ENCODE measurements at places on chromosomes 16 and 17. TPM values are rescaled to one million over a fixed set of nuclear protein-coding genes. Genes with fewer than 3 reads are reported as not detected.

The HOXB3 gene
- 19.8 TPM for total RNA-seq

The COG1 gene
- total RNA-seq = 44.6 TPM

The ATAD5 gene
- total RNA-seq = 9.5 TPM

The KRTAP3-2 gene
- not detected for total RNA-seq

The CACNG4 gene
- total RNA-seq = not detected

The CIAPIN1 gene
- 68.5 TPM for total RNA-seq

The MYL4 gene
- total RNA-seq = 0.32 TPM

The PER1 gene
- 87.6 TPM for total RNA-seq

The ZFP1 gene
- total RNA-seq = 12.8 TPM

The RPL38 gene
- total RNA-seq = 1,628 TPM

The CLEC18B gene
- total RNA-seq = 2.1 TPM

DNA sequence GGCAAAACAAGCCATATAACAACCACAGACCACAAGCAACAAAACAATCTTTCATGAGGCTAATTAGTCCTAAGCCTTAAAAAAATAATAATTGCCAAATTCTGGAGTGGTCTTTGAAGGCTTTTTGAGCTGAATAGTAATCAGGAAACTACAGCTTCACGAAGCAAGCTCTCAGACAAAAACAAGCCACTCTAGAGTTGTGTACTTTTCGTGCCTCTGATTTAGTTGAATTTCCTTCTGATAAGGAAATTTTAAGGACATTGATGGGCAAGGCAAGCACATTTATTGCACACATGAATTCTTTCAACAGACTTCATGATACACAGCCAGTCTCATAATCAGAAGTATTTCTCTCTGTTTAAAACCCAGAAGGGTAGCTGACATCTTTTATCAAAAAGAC is 130.8 kb upstream of the IRX3 start:
- DNase-seq = no peak

- DNase-seq = no peak
These were observed 331.7 kb downstream of the WWOX start for GRCh38 chr16:78431004-78431670.

DNA sequence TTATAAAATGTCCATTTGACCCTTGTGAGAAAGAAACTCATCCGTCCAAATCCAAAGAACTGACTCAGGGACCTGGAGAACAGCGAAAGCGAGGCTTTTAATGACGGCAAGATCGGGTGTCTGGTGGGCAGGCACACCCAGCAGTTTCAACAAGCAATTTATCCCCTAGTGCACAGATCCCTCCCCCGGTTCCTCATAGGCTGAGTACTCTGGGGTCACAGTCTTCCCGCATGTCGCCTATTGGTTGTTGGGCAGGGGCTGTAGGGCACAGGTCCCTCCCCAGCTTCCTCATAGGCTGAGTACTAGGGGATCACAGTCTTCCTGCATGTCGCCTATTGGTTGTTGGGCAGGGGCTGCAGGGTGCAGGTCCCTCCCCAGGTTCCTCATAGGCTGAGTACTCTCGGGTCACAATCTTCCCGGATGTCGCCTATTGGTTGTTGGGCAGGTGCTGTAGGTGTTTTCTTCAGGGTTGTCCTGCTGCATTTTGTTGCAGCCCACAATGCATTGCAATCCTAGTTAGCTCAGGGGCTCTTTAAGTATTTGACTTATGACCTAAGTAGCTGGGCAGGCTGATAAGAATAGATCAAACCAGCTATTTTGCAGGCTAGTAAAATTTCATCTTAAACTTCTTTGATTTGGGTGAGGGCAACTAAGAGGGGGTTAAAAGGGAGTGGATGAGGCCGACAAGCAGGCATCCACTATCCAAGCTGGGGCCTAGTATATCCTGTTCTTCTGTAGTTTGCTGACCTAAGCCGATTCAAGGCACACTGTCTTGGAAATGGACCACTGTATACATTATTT is 3.6 kb upstream of the UTS2R start:
- DNase-seq = peak; percentile 98

DNA sequence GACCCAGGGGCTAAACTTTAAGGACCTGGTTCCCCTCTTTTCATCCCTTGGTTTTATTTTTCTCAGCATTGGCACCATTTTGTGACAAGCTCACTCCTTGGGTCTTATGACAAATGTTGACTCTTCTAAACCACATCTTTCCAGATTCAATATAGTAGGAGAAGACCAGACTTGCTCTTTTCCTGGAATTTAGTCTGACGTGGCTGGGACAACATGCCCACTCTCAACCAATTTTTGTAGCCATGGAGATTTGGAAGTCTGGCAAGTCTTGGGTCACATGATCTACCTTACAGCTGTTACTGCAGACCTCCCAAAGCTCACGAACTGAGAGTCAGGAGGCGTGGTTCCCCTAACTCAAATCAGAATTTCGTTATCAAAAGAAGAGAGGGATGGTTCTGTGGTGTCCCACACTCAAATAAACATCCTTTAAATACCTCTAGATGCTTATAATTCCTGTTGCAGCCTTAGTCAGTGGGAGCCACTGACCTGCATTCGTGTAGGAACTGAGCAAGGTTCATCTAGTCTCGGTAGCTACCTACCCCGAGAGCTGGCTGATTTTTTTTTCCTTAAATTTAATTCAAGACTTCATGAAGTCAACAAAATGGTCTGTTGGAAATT is 683.5 kb downstream of the MAF start:
- no peak for DNase-seq

DNA sequence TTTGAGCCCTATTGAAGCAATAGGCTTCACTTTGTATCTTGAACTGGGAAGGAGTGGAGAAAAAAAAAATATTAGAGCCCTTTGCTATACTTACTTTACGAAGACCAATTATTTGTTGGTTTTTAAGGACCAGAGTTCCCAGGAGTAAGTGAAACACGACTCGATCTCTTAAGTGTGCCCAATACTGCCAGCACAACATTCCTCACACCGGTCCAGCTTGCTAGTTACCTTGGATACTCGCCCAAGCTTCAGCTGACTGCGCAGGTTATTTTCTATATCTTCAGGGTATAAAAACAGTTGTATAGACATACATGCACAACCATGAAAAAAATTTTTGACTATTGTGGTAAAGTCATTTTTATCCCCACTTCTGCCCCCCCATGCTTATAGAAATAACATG is 72.1 kb downstream of the RPTOR start:
- no peak for DNase-seq

DNA sequence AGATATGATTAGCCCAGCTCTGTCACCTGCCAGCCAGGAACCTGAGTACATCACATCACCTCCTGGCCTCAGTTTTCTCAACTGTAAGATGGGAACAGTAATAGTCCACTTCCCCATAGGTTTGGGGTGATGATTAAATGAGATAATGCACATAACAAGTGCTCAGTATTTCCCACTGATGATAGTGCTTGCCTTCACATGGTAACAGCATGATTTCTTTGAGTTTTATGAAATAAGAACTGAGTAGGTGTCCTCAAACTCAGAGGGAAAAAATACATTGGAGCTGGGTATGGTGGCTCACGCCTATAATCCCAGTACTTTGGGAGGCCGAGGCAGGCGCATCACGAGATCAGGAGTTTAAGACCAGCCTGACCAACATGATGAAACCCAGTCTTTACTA is 30.1 kb upstream of the SNN start:
- DNase-seq = no peak

DNA sequence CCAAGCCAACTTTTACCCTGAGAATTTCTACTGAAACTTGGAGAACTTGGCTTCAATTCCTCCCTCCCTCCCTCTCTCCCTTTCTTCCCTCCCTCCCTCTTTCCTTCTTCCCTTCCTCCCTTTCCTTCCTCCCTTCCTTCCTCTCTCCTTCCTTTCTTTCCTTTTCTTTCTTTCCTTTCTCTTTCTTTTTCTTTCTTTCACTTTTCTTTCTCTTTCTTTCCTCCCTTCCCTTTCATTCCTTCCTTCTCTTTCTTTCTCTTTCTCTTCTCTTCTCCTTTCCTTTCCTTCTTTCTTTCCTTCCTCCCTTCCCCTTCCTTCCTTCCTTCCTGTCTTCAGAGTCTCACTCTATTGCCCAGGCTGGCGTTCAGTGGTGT is 268.1 kb upstream of the SDK2 start:
- no peak for DNase-seq

- no peak for DNase-seq
These were observed 9.4 kb downstream of the CWC25 start for GRCh38 chr17:38815576-38816193.

DNA sequence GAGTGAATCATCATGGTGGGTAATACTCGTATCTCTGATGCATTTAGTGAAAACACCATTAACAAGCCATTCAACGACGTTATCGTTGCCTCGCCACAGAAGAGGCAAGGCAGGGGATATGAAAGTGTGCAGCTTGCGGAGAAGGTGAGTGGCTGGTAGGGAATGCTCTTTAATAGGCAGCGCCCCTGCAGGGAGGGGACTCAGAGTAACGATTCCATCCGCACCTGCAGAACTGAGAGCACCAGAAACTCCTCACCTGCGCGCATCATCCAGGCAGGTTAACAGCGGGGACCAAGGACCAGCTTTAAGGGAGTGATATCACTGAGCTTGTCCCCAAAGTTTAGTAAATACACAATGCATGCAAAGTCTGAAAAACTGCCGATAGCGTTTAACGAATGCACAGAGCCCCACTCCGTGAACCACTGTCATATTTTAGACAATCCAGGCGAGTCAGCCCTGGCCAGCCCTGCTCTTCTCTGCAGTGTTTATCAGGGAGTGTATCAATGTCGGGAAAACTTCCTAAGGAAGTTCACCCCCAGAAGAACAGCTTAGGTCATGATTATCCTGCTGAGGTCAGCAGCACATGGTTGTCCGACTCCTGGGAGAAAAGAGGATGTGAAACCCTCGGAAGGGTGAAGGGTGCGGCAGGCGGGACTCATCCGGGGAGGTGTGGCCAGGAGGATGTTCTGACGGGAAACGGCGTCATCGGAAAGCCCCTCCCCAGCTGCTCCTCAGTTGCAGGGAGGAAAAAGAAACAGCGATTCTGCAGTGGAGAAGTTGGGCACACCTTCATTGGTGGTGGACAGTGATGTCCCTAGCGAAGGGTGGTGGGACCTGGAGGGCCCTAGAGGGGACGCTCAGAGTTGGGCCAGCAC is 68.5 kb upstream of the DNAH17 start:
- no peak for DNase-seq

GRCh38 chr16:1495211-1495888 is 2.2 kb downstream of the TELO2 start:
- DNase-seq = no peak

DNA sequence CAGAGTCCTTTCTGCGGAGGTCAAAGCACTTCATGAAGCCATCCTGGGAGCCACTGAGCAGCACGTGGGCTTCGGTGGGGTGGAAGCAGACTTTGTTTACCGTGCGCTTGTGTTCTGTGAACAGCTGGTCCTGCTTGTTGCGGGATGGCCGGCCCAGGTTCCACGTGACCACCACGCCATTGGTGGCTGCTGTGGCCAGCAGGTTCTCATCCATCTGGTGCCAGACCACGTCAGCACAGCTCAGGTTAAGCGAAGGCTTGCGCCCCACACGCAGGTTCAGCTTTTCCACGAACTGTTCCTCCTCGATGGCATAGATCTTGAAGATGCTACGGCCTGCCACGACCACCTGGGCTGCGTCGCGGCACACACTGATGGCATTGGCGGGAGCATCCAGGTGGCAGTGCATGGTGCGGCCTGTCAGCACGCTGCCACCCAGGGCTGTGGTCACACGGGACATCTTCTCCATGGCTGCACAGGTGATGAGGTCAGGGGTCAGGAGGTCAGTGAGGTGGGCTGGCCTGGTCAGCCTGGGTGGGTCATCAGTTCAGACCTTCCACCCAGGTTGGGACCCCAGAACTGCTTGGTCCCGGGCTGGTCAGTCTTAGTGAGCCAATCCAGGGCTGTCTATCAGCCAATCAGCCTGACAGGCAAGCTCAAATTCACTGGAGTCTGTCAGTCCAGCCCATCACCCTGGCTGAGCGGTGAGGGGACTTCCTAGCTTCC is 862 bp downstream of the WDR24 start:
- no peak for DNase-seq

- no peak for DNase-seq
These were observed 20.3 kb downstream of the KPNB1 start for GRCh38 chr17:47670064-47670463.

- no peak for DNase-seq
These were observed 34.3 kb upstream of the SLC12A3 start for GRCh38 chr16:56830669-56831068.

GRCh38 chr17:74218436-74218835 is 5.1 kb downstream of the TTYH2 start:
- DNase-seq = no peak

GRCh38 chr16:1100084-1100800 is 4.2 kb upstream of the C1QTNF8 start:
- no peak for DNase-seq

- no peak for DNase-seq
These were observed 129.4 kb downstream of the ASIC2 start for GRCh38 chr17:33163533-33164168.
